Stomach (tissue), 19 donors: ENCODE measurements at places on chromosomes 16 and 17. TPM values are rescaled to one million over a fixed set of nuclear protein-coding genes. Genes with fewer than 3 reads are reported as not detected.

DNA sequence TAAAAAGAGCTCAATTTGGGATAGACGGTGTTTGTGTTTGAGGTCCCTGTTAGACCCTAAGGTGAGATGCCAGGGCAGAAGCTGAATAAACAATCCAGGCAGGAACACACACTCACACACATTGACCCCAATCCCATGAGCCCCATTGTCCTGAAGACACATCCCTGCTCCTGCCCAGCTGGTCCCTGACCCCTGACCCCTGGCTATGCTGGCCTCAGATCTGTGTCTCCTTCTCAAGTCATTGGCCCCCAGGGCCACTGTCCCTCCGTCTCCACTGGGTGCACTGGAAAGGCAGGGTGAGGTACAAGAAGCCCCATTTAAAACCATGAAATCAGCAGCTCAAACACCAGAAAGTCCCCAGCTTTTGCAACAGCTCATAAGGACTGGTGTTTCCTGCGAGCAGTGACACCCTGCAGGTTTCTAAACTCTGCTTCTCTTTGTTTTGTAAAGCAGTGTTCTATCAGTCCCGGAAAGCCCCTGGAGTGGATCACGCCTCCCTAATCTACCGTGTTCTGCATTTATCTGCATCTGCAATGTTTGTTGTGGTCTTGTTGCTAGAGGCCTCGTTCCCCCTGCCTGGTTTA, 18.0 kb upstream of the ASGR2 start:
- DNase-seq, result peak; percentile 78
- peaks cover 80% of the 10 kb centered on the region for H3K27me3 ChIP-seq
- peak overlapping the region; percentile 69 for H3K27ac ChIP-seq
- no peak overlapping the region for H3K4me3 ChIP-seq
- H3K4me1 ChIP-seq, result no peaks in the 10 kb centered on the region

- no peak overlapping the region for H3K27ac ChIP-seq
- no peak overlapping the region for H3K4me3 ChIP-seq
- no peak for DNase-seq
- no peaks in the 10 kb centered on the region for H3K4me1 ChIP-seq
These were observed 25.6 kb downstream of the VAC14 start for GRCh38 chr16:70775399-70775798.

GRCh38 chr17:81114351-81115093, 50.8 kb upstream of the PVALEF start:
- no peak overlapping the region for H3K4me3 ChIP-seq
- H3K36me3 ChIP-seq, result peaks cover 58% of the 10 kb centered on the region
- peaks cover 35% of the 10 kb centered on the region for H3K4me1 ChIP-seq
- no peak for DNase-seq
- H3K27ac ChIP-seq, result no peak overlapping the region

The CDH3 gene
- 4.0 TPM for total RNA-seq

GRCh38 chr17:35775039-35775438, 14.4 kb downstream of the C17orf50 start:
- H3K27ac ChIP-seq, result peak overlapping the region; percentile 75
- H3K27me3 ChIP-seq, result no peaks in the 10 kb centered on the region
- H3K4me1 ChIP-seq, result peaks cover 65% of the 10 kb centered on the region
- no peak for DNase-seq

GRCh38 chr17:80109066-80109660, 7.8 kb downstream of the GAA start:
- no peaks in the 10 kb centered on the region for H3K4me1 ChIP-seq
- peaks cover 10% of the 10 kb centered on the region for H3K36me3 ChIP-seq
- no peak overlapping the region for H3K4me3 ChIP-seq
- H3K27me3 ChIP-seq, result no peaks in the 10 kb centered on the region

The KRTAP4-5 gene
- total RNA-seq, result not detected

The ZFPM1 gene
- 15.2 TPM for total RNA-seq
